ENCODE measurements at places on chromosomes 12 and 14. TPM values are rescaled to one million over a fixed set of nuclear protein-coding genes. Genes with fewer than 3 reads are reported as not detected.

Gene ADGRD1
- total RNA-seq: 2.7 TPM

Gene FGF23
- total RNA-seq: not detected

Gene C3AR1
- total RNA-seq: 0.49 TPM

Gene LBHD2
- not detected for total RNA-seq

Gene C12orf54
- not detected for total RNA-seq

Gene TDRD9
- total RNA-seq: 1.2 TPM

Gene SPX
- 0.25 TPM for total RNA-seq

Gene FAM216A
- total RNA-seq: 22.9 TPM

Gene TMEM30B
- total RNA-seq: 0.49 TPM

Gene TSPAN8
- 0.25 TPM for total RNA-seq

Gene ATL1
- total RNA-seq: 70.6 TPM

Gene LTA4H
- 31.0 TPM for total RNA-seq

Gene DIO2
- 27.0 TPM for total RNA-seq

Gene RNASE1
- total RNA-seq: 8.9 TPM

Gene MYL2
- total RNA-seq: not detected

Gene NTF3
- 7.1 TPM for total RNA-seq
